ENCODE measurements at places on chromosomes 7 and 10. TPM values are rescaled to one million over a fixed set of nuclear protein-coding genes. Genes with fewer than 3 reads are reported as not detected.

DNA sequence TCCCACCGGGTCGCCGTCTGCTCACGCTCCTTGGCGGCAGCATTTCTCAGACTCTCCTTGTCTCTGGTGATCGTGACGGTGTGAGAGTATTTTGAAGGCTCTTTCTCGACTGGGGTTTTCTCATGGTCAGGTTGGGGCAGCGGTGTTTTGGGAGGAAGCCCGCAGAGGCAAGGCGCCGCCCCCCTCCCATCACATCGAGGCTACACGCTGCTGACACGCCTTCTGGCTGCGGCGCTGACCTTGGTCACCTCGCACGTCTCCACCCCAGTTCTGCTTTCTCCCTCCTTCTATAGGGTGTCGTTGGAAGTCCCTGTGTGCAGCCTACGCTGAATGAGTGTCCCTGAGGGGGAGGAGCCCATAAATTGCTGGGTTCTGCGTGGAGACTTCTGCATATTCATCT, 55.2 kb downstream of the GLRX3 start:
- H3K36me3 ChIP-seq, result no peaks in the 10 kb centered on the region
- DNase-seq, result no peak
- no peaks in the 10 kb centered on the region for H3K27me3 ChIP-seq
- H3K27ac ChIP-seq, result no peak overlapping the region
- H3K4me1 ChIP-seq, result no peaks in the 10 kb centered on the region

- no peak overlapping the region for H3K27ac ChIP-seq
- H3K4me1 ChIP-seq, result peaks cover 13% of the 10 kb centered on the region
- H3K4me3 ChIP-seq, result no peak overlapping the region
- H3K36me3 ChIP-seq, result peaks cover 32% of the 10 kb centered on the region
- no peaks in the 10 kb centered on the region for H3K27me3 ChIP-seq
- no peak for DNase-seq
Observed at GRCh38 chr7:151491859-151492258, 27.8 kb downstream of the RHEB start.

DNA sequence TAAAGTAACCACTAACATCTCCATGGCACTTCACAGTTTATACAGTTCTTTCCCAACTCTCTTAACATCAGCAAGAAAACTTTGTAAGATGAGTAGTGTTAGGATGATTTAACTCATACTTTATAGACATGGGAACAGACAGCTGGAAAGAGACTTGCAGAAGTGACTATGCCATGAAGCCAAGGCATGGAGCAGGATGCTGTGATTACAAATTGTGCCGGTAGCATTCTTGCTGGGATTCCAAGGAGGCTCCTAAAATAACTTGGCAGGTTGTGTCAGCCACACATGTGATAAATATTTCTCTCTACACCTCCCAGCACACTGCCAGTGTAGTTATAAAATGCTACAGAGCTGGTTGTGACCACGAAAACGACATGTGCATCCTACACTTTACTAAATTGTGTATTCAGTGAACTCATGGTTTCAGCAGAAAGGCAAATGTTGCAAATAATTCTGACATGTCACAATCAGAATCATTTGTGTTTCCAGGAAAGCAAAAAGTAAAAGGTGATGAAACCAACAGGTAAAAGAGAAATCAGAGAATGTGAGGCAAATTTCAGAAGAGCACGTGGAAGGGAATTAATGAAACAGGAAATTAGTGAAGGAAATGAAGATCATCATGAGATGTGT, 5.6 kb upstream of the CYP3A4 start:
- no peak for DNase-seq
- no peak overlapping the region for H3K4me3 ChIP-seq
- no peaks in the 10 kb centered on the region for H3K36me3 ChIP-seq
- no peaks in the 10 kb centered on the region for H3K4me1 ChIP-seq
- H3K27ac ChIP-seq, result no peak overlapping the region

- H3K4me1 ChIP-seq, result no peaks in the 10 kb centered on the region
- no peak for DNase-seq
Observed at GRCh38 chr7:135786911-135787310, 38.3 kb upstream of the FAM180A start.

KIAA1217 gene
- total RNA-seq, result 38.7 TPM

DNA sequence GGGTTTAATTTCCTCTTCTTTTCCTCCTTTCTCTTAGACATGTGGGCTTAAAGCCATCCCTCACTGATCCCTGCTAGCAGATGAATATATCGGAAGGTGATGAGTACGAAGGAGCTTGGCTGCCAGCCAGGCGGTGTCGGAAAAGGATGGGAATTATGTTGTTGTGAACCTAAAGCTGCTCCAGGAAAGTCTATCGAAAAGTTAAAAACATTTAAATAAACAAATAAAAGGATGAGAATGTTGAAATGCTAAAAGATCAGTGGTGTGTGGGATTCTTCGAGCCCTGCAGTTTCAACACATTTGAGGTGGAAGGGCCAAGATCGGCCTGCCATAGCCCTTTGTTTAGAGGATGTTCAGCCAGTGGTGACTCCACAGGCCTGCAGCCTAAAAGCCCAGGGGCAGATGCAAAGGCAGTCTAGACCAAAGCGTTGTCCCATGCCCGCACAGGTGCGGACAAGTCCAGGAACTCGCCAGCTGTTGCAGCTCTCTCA, 107.9 kb downstream of the JCAD start:
- H3K4me1 ChIP-seq, result peaks cover 14% of the 10 kb centered on the region
- DNase-seq, result no peak
- no peak overlapping the region for H3K4me3 ChIP-seq
- no peaks in the 10 kb centered on the region for H3K36me3 ChIP-seq

NPY gene
- total RNA-seq, result not detected

DNA sequence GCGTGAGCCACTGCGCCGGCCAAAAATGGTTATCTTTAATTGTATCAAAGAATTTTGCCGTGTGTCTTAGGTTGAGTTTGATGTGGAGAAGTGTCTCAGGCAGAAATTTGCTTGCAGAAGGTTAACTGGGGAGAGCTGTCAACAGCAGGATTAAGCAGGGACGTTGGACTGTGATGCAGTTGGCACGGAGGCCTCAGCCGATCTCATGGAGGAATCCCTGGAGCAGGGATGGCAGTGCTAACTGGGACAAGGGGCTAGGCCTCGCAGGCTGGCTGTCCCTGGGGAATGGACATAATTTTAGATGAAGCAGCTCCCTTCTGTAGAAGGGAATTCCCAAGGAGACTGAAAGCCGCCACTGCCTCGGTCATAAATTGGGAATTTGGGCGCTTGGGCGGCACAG, 12.3 kb upstream of the KIF5B start:
- H3K4me3 ChIP-seq, result no peak overlapping the region
- H3K27ac ChIP-seq, result no peak overlapping the region
- no peaks in the 10 kb centered on the region for H3K27me3 ChIP-seq
- H3K4me1 ChIP-seq, result peaks cover 6% of the 10 kb centered on the region

ECHDC3 gene
- 49.6 TPM for total RNA-seq

DNA sequence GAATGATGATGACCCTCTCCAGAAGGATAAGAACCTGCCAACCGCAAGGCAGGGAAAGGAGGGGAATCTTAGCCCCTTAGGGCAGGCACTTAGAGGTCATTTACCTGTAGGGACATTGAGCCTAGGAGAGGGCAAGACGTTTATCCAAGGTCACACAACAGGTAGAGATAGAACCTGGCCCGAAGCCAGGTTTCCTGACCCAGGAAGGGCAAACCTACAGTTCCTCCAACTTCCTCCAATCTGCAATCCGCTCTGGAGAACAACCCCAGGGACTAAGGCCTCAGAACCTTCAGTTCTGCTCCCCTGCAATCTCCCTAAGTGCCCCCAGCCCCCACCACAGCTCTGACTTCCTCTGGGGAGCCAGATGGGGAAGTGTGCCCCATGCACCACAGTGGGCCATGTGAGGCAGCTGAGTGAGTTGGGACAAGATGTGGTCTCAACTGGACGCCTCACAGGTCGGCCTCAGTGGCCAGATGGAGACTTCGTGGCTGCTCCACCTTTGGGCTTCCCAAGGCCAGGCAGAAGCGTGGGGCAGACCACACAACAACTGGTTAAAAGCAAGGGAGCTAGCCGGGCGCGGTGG, 1.4 kb upstream of the PSAP start:
- H3K27me3 ChIP-seq, result no peaks in the 10 kb centered on the region
- H3K4me1 ChIP-seq, result peaks cover 12% of the 10 kb centered on the region
- H3K27ac ChIP-seq, result no peak overlapping the region
- peak; percentile 62 for DNase-seq
- no peak overlapping the region for H3K4me3 ChIP-seq

LEP gene
- 0.13 TPM for total RNA-seq

- peaks cover 4% of the 10 kb centered on the region for H3K4me1 ChIP-seq
- DNase-seq, result no peak
- no peaks in the 10 kb centered on the region for H3K36me3 ChIP-seq
- H3K27me3 ChIP-seq, result peaks cover 15% of the 10 kb centered on the region
- H3K4me3 ChIP-seq, result peak within 1 kb of the TSS; percentile 55
Observed at GRCh38 chr10:97849687-97850402, at the start of gene GOLGA7B. Gene GOLGA7B, plus strand, starts transcription at chr10:97849843. Its CDS starts 461 bp downstream, at chr10:97850304.

DNA sequence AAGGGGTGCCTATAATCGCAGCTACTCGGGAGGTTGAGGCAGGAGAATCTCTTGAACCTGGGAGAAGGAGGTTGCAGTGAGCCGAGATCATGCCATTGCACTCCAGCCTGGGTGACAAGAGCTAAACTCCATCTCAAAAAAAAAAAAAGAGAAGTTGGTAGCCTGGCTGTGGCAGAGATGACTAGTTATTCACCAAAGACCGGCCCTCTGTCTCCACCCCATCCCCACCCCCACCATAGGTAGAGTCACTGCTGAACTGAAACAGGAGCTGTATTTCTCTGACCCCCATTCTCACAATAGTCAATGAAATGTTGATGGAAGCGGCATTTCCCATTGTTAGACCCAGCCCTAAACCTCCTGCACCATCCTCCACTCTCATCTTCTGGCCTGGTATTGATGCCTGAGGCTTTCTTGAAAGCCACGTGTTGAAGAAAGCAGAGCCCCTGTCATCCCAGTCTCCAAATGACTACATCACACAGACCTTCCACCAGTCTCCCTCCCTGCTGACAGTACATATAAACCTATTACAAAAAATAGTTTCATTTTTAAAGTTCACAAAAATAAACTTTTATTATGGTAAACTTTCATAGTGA, 9.4 kb upstream of the PIK3CG start:
- DNase-seq, result no peak
- H3K4me3 ChIP-seq, result no peak overlapping the region
- H3K27ac ChIP-seq, result no peak overlapping the region

DNA sequence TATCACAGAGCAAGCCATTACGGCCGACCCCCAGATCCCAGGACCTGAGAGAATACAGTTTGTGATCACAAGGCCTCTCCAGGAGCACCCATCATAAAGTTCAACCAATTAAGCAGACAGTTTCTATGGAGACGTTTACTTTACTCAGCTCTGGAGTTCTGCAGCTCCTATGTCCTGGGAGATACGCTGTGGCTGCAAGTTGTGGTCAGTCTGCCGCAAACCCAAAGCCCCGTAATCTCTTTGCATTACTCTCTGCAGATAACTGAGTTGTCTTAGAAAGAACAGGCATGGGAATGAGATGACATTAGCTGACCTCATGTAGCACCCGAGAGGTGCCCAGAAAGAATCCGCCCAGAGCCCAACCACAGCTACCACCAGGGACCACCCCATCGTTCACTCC, 305.1 kb downstream of the FGFR2 start:
- DNase-seq, result no peak
- no peaks in the 10 kb centered on the region for H3K4me1 ChIP-seq
- no peaks in the 10 kb centered on the region for H3K27me3 ChIP-seq
- no peaks in the 10 kb centered on the region for H3K36me3 ChIP-seq

BAIAP2L1 gene
- total RNA-seq, result 1.5 TPM

SLC26A4 gene
- 0.19 TPM for total RNA-seq

DNA sequence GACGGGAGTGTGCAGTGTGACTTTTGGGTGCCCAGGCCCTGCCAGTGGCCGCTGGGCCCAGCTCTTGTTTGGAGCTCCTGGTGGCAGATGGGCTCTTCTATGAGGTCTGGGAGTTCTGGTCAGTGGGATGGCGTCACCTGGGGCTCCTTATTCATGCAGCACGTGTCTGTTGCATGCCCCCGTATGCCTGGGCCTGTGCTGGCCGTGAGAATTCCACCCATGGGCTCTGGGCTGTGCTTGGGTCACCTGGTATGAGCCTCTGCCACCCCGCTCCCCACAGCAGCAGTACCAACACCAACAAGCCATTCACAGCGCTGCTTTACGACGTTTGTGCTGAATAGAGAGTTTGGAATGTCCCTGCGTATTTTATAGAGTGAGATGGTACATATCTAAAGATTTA, 27.1 kb downstream of the INPP5A start:
- H3K36me3 ChIP-seq, result no peaks in the 10 kb centered on the region
- H3K4me3 ChIP-seq, result no peak overlapping the region

ACTL6B gene
- total RNA-seq, result not detected

Data from heart left ventricle (tissue), 16 donors.